ENCODE measurements at places on chromosomes 11 and 22. TPM values are rescaled to one million over a fixed set of nuclear protein-coding genes. Genes with fewer than 3 reads are reported as not detected.

The SPTBN2 gene
- 8.2 TPM for total RNA-seq

The TCF20 gene
- 13.4 TPM for total RNA-seq

The C11orf87 gene
- 0.03 TPM for total RNA-seq

The ARHGAP20 gene
- not detected for total RNA-seq

The CPSF7 gene
- total RNA-seq, result 73.7 TPM

The CEP126 gene
- total RNA-seq, result 3.5 TPM

The OR6A2 gene
- total RNA-seq, result not detected

The TRPM5 gene
- not detected for total RNA-seq

The ZNF195 gene
- total RNA-seq, result 18.0 TPM

The RAB36 gene
- 6.6 TPM for total RNA-seq

The TNNI2 gene
- not detected for total RNA-seq

The MAP4K2 gene
- 8.8 TPM for total RNA-seq

The ZNF214 gene
- 0.83 TPM for total RNA-seq
